ENCODE measurements at places on chromosomes 7 and 10.

GRCh38 chr7:155694851-155695250 lies 50.4 kb downstream of the RBM33 start:
- ATAC-seq: no peak

DNA sequence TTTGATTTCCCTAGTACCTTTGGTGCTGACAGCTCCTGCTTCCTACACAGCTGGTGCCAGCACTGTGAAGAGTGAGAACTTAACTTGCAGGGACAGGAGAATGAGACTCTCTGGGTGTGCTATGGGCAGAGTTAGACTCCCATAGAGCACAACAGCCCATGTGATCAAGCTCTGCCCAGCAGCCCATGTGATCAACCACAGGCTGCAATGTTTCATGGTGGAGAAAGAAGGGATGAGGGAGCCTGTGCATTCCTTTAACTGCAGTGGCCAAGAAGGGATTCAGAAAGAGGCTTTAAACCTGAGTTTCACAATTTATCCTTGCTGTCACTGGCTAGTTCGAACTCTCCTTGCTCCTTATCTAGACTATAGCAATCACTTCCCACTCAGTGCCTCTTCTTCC lies 10.0 kb upstream of the MEST start:
- peak; percentile 53 for ATAC-seq

DNA sequence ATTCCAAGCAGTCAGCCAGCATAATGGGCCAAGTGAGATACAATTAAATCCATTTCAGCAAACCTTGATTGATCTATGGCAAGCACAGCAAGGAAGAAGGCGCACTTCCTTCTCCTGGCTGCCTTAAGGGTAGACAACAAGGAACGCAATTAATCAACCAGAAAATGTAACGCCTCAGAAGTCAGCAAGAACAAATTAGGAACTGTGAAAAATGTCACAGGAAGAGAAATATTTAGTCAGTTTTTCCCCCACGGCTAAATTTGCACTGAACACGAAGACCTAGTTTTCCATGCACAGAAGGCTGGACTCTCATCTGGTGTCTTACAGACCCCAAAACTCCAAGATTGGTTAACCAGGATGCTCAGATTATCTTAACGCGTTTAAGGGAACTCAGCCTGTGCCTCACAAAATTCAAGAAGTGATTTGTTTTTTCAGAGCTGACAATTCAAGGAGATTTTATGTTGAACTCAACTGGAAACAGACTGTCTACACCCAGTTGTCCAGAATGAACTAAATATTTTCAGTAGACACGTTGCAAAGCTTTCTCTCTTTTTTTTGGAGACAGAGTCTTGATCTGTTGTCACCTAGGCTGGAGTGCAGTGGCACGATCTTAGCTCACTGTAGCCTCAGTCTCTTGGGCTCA lies 14.2 kb downstream of the SNX8 start:
- no peak for ATAC-seq

- ATAC-seq: no peak
Measured at GRCh38 chr7:4693152-4693551, 11.1 kb downstream of the FOXK1 start.

GRCh38 chr7:116561697-116562483 lies 37.1 kb downstream of the CAV1 start:
- ATAC-seq: no peak

DNA sequence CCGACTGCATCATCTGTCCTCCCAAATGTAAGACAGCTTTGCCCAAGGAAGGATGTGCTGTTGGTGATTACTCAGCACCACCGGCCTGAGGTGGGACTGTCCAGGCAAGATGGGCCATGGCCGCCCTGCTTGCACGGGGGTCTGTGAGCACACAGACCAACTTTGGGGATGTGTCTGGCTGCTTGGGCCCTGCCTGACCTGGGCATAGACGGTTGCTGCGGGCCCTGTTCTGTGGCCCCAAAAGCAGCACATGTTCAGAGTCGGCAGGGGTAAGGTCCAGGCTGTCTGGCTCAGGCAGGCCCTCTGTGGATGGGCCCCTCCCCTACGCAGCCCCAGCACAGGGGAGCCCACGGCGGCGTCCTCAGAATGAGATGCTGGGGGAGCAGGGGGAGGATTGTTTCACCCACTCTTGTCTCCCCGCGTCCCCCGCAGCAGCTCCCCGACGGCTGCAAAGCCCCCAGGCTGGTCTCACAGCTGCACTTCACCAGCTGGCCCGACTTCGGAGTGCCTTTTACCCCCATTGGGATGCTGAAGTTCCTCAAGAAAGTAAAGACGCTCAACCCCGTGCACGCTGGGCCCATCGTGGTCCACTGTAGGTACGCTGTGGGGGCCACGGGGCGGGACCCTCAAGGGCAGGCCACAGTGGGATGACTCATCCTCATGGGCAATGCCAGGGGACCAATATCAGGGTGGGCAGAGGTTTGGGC lies 58.4 kb downstream of the MKI67 start:
- ATAC-seq: no peak

GRCh38 chr7:108156897-108157605 lies 26.9 kb upstream of the LAMB4 start:
- no peak for ATAC-seq

DNA sequence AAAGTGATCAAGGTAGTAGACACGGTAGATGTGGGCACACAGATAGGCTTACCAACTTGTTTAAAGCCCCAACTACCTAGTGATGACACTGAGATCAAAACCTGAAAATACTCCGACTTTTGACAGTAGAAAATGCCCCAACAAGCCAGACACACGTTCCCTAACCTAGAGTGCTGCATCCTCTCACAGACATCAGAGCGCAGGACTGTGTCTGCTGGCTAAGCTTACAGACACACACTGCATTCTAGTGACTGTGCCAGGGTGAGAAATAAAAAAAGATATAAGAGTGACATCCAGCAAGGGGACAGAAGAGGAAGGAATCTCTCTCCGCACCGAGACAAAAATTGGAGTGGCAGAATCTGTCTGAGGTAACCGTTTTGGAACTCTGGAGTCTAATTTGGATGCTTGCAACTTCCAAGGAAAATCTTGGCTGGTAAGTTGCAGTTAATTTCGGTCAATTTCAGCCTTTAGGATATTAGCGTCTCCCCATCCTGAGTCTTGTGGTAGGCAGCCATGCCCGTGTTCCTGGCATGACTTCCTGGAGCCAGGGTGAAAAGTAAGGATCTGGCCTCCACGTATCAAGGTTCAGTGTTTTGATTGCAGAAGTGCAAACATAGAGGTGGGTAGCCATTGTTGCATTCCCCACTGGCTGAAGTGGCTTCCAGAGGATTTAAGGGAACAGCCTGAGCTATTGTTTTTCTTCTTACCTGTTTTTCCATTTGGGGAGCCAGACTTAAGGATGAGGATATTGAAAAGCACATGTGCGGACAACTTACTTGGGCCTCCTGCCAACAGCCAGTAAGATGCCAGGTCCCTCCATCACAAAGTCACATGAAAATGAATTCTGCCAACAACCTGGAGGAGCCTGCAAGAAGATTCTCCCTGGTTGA lies 124.1 kb downstream of the SMURF1 start:
- no peak for ATAC-seq

GRCh38 chr7:151925446-151926335 lies 30.6 kb upstream of the GALNTL5 start:
- ATAC-seq: no peak

GRCh38 chr10:101838416-101838970 lies 5.1 kb downstream of the KCNIP2 start:
- no peak for ATAC-seq

- ATAC-seq: no peak
Measured at GRCh38 chr7:12643644-12644043, 43.8 kb upstream of the ARL4A start.

GRCh38 chr10:49158404-49158803 lies 24.6 kb upstream of the FAM170B start:
- ATAC-seq: no peak

DNA sequence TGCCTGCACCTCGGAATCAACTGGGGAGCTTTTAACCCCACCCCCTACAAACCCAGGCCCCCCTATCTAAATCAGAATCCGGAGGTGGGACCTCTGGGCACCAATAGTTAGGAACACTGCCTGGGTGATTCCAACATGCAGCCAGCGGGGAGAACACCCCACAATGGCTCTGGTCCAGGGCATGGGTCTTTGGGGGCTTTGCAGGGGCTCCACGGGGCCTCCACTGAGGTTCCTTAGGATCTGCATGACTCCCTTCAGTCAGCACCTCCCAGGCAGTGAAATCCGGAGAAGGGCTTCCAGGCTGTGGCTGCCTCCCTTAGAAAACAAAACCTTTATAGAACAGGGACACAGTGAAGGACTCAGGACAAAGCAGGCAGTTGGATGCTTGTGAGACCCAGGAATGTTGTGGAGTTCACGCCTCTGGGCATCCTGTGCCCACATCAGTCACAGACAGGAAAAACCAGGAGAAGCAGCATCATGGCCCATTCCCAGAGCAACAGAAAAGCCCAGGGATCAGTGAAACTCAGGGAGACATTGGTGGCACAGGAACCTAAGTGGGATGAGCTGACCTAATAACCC lies 16.5 kb upstream of the AOC1 start:
- ATAC-seq: no peak

DNA sequence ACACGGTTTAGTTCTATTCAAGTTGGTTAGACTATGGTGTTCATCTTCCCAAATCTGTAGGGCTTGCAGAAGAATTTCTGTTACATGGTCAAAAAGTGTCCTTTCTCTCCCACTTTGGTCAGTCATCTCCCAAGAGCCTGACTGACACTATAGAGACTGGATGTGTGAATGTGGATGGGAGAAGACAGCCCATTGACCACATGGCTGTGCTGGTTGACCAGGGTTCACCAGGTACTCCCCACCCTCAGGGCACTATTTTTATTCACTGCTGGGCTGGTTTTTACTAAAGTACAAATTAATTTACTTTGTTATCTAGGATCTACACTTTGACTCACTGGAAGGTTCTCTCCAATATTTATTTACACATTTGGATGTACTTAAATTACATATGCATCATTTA lies 2.3 kb downstream of the ZNF804B start:
- no peak for ATAC-seq

DNA sequence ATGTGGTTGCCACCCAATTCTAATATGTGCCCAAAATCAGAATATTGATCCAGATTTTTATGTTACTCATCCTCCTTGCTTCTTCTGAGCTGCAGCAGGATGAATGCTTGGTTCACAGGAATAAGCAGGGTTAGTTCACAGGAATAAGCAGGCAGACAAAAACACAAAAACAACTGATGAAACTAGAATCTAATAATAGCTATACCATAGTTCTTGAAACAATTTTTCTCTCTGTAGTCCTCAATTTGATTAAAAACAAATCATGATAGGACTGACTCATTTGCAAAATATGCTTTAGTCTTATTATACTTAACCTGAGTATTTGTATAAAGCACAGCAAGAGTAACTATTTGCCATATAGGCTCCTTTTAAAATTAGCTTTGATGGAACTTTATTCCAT lies 24.4 kb upstream of the ARHGAP12 start:
- no peak for ATAC-seq

GRCh38 chr7:17946591-17946990 lies 6.3 kb upstream of the SNX13 start:
- ATAC-seq: no peak

- ATAC-seq: no peak
Measured at GRCh38 chr7:39659356-39660013, 36.1 kb downstream of the RALA start.

GRCh38 chr10:94199565-94199964 lies 163.2 kb downstream of the NOC3L start:
- no peak for ATAC-seq

DNA sequence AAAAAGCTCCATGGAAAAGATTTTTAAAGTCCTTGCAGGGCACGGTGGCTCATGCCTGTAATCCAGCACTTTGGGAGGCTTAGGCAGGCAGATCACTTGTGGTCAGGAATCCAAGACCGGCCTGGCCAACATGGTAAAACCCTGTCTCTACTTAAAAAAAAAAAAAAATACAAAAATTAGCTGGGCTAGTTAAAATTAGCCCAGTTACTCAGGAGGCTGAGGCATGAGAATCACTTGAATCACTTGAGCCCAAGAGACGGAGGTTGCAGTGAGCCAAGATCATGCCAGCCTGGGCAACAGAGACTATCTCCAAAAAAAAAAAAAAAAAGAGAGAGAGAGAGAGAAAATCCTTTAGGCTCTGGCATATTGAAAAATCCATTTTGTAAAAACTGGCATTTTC lies 61.9 kb downstream of the CCDC6 start:
- no peak for ATAC-seq

GRCh38 chr7:123397746-123398338 lies 136.6 kb downstream of the IQUB start:
- no peak for ATAC-seq

- ATAC-seq: peak; percentile 38
Measured at GRCh38 chr7:44172803-44173424, 16.3 kb downstream of the GCK start.

DNA sequence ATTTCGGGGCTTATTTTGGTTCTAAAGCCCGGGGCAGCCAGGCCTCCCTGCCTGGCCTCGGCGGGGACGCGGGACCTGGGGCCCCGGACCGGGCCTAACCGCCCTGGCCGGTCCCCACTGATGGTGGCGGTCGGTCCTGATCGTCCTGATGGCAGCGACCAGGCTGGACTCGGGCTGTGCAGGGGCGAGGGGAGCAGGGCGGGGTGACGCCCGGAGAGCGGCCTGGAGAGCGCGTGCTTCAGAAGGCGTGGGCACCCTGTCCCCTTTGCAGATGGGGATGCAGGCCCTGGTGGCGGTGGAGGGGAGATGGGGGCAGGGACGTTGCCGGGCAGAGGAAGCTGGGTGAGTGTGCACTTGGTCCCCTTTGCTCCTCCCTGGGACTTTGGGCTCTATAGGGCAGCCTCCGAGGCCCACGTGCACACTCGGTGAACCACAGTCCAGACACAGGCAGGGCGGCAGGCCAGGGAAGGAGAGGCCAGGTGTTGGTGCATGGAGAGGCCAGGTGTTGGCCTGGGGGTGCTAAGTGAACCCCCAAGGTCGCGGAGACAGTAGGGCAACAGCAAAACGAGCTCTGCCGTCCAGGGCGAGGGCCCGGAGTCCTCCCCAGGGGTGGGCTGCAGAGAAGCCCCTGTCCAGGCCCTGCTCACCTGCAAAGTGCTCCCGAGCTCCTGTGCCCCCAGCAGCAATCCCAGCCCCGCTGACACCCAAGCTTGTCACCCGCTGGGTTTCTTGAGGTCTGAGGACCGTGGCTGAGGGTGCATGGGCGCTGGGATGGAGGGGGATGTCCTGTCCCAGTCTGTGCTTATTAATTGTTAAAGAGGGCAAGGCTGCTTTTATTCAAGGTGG lies 42.4 kb upstream of the FAM20C start:
- peak; percentile 2 for ATAC-seq

DNA sequence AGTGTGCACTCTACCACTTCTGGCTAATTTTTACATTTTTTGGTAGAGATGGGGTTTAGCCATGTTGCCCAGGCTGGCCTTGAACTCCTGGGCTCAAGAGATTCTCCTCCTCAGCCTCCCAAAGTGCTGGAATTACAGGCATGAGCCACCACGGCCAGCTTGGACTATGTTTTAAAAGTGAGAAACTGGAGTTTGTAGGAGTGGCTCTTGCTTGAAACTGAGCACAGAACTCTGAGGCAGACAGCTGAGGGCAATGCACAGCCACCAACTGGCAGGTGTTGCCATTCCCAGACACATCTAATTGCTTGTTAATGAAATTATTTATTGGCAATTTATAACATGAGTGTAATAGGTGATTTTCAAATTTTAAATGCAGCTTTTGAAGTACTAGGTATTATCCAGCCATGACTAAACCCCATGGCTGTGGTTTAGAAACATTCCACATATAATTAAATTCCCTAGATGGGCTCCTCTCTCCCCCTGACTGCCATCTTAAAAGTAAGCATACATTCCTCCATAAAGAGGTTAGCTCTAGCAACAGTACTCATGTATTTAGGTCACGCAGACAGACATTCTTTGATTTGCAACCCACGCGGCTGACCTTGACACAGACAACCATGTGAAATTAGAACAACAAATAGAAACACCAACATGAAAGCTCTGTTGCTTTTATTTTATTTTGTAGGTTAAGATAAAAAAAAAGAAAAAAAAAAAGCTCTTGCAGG lies 19.8 kb downstream of the PANK1 start:
- no peak for ATAC-seq

- peak; percentile 88 for ATAC-seq
Measured at GRCh38 chr7:16989811-16990413, 108.1 kb upstream of the AGR3 start.
